ENCODE measurements at places on chromosomes 5 and 9.

DNA sequence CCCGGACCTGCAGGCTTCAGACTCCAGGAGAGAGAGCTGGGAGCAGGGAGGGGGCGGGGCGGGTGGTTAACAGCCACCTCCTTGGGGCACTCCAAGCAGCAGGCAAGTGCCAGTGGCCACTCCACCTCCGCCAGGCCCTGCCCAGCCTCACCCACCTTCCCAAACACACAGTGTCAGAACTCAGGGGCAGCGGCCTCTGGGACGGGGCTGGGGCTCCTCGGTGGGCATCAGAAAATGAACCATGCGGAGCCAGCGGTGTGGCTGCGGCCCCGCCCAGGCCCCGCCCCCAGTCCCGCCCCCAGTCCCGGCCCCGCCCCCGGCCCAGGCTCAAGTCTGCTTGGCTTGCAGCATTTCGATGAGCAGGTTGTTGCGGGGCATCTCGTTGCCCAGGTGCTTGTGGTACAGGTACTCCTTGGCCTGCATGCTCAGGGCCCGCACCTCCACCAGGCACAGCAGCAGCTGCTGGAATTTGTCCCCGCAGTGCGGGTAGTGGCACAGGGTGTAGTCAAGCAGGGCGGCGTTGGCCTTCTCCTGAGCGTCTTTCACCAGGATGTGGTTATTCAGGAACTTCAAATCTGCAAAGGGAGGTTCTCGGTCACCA is 24.7 kb downstream of the NR5A1 start:
- DNase-seq, result no peak

GRCh38 chr5:175347027-175347426 is 97.0 kb downstream of the DRD1 start:
- no peak for DNase-seq

GRCh38 chr5:81202655-81203054 is 30.5 kb upstream of the CKMT2 start:
- DNase-seq, result no peak

GRCh38 chr5:10319202-10319851 is 11.6 kb upstream of the CMBL start:
- no peak for DNase-seq

DNA sequence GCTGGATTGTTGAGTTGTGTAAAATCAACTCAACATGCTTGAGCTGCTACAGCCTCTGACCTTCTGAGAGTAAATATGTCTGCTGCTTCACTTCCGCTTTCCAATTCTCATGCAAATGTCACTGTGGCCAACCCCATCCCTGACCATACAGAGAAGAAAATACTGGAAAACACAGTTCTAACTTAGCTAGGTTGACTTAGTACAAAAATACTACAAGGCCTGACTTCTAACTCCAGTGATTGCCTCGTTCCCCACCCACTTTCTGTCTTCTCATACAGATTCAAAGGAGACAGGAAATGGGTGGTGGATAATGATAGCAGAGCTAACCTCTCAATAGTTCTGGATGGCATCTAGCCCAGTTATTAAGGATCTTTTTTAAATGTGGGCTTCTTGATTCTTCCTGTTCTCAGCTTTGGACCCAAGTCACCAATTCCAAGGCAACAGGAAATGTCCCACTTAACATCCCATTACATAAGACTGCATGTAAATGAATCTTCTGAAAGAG is 226.6 kb upstream of the SLC24A2 start:
- DNase-seq, result no peak

- DNase-seq, result no peak
These were observed 444.7 kb downstream of the TLE1 start for GRCh38 chr9:81244631-81245030.

- no peak for DNase-seq
These were observed 201.8 kb downstream of the PAX5 start for GRCh38 chr9:36832164-36832795.

DNA sequence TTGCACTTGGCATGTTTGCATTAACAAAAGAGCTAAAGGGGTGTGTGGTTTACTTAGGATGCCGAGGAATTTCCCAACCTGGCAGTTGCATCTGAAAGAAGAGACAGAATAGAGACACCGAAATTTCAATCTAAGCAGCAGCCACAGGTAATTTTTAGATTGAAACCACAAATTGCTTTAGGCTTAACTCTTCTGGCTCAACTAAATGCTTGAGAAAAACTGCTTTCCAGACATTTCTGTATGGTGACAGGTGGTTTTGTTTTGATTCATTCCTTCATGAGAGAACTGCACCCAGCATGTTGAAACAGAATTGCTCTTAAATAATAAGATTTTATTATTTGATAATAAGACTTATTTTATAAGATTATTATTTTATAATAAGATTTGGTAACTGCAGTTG is 21.5 kb downstream of the SECISBP2 start:
- no peak for DNase-seq

DNA sequence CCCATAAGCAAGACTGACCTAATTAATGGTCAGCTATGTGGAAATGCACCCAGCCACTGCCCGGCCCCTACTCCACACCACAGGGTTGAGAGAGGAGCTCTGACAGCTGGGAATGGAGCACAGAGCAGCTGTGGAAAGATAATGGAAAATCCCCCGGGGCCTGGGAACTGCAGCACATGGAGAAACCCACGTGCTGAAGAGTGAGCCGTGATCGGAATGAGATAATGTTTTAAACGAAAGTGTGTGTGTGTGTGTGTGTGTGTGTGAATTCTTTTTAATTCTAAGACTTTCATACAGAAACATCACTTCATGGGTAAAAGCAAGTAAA is 13.1 kb upstream of the SLC12A7 start:
- no peak for DNase-seq

- no peak for DNase-seq
These were observed 18.7 kb downstream of the DAPK1 start for GRCh38 chr9:87516222-87516925.

- DNase-seq, result no peak
These were observed 81.9 kb downstream of the ATPSCKMT start for GRCh38 chr5:10167806-10168205.

GRCh38 chr5:134125039-134126015 is 10.8 kb downstream of the TCF7 start:
- peak; percentile 53 for DNase-seq

GRCh38 chr5:5181650-5182324 is 41.7 kb downstream of the ADAMTS16 start:
- DNase-seq, result no peak

- DNase-seq, result peak; percentile 8
These were observed 5.3 kb downstream of the ASPN start for GRCh38 chr9:92476962-92477361.

Data from activated T-cell treated with anti-CD3 and anti-CD28 coated beads, Interleukin-2, amount 50 U/mL, for 72 hours (primary cell).